Stomach (tissue), 19 donors: ENCODE measurements at places on chromosomes 1 and 21. TPM values are rescaled to one million over a fixed set of nuclear protein-coding genes. Genes with fewer than 3 reads are reported as not detected.

The HCRTR1 gene
- not detected for total RNA-seq

The LCE1D gene
- total RNA-seq = not detected

The ZFP69B gene
- total RNA-seq = 2.0 TPM

The LIPI gene
- total RNA-seq = not detected

The NBPF19 gene
- 14.2 TPM for total RNA-seq
